Stimulated activated CD4-positive, alpha-beta T cell treated with anti-CD3 and anti-CD28 coated beads, Interleukin-15, amount 100 ng/mL, for 1 hour (primary cell): ENCODE measurements at places on chromosomes 6 and 20.
A peak's percentile ranks its signal among the peaks of the same experiment; 100 is the strongest.

- DNase-seq, result no peak
Observed at GRCh38 chr20:57693670-57694329, 16.0 kb downstream of the PMEPA1 start.

- DNase-seq, result no peak
Observed at GRCh38 chr6:26064619-26065257, 22.5 kb upstream of the HFE start.

DNA sequence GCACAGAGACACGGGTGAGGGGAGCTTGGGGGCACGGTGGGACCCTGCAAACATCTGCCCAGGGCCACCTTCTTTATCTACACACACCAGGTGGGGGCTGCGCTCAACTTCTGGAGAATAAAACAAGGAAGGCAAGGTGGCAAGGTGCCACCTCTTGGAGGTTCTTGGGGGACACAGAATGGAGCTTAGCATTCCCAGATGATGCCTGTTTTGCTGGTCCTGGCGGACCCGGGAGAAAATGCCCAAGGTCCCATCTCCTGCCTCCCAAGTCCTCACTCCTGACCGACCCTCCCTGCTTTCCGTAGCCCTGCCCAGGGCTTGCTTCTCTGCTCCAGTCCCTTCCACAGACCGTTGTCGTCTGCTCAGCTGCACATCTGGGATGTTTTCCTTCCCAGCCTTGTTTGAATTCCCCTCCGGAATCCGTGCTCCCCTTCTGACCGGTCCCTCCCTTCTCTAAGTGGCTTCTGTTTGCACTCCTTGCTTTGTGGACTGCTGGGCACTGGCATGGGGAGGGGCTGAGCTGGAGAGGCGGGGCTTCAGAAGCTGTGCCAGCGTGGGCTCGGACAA lies 13.1 kb downstream of the ITPR3 start:
- DNase-seq, result no peak

GRCh38 chr6:133774356-133774755 lies 114.6 kb upstream of the TCF21 start:
- no peak for DNase-seq

- peak; percentile 34 for DNase-seq
Observed at GRCh38 chr6:27867051-27867944, 44.9 kb downstream of the OR2B2 start.

GRCh38 chr6:168934660-168935627 lies 318.7 kb downstream of the THBS2 start:
- DNase-seq, result no peak

DNA sequence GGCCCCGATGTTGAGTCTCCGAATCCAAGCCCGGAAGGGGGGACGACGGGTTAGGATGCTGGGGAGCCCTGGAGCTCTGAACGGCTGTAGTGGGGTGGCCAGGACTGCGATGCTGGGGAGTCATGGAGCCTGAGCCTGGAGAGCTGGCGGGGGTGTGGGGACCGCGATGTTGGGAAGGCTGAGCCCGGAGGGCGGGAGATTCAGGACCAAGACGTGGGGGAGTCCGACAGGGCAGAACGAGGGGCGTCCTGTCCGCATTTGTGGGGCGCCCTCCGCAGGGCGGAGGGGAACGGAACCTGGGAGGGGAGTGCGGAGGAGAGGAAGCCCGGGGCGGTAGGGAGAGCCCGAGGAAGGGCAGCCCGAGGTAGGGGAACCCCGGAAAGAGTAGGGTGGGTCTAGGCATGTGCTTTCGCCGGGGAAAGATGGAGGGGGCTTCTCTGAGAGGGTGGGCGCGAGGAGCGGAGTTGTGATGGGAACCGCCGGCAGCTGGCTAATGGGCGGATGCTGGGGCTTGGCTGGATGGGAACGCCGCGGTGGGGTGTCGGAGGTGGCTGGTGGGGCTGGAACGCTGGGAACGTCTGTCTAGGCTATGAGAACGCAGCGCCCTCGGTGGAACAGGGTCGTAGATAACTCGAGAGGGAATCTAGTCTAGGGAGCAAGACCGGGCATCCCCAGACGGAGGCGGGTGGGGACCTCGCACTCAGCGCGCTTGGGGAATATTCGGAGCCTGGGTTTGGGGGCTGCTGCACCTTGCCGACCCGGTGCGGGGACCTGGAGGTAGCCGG lies 684 bp downstream of the PAQR8 start:
- no peak for DNase-seq

- no peak for DNase-seq
Observed at GRCh38 chr6:30979141-30979540, 4.4 kb upstream of the MUC21 start.

DNA sequence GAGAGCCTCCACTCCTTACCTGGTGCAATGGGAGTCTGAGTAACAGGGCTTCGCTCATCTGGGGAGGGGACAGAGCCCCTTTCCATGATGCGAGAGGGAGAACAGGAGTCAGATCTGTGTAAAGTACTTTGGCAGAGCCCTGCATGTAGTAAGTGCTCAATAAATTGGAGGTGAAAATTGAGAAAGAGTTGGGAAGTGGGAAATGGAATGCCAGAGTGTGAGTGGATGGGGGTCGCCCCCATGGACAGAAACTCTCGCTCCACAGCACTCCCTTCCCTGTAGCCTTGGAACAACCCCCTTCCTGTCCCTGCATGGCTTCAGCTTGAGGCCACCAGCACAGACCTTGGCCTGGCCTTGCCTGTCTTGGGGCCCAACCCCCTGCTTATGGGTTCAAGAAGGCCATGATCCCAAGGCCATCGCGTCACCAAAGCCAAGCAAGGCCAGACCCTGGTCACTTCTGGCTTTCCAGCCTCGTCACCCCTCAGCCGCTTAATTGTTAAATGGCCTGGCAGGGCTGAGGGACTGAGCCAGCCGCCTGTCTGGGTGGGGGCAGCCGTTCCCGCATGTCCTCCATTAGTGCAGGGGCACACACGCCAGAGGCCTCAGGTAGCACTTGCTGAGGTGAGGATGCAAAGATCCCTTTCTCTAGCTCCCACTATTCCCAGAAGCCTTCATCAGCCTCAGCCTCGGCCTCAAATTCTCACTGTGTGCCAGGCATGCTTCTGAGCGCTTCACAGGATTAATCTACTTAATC lies 93.7 kb upstream of the PTPN1 start:
- no peak for DNase-seq

DNA sequence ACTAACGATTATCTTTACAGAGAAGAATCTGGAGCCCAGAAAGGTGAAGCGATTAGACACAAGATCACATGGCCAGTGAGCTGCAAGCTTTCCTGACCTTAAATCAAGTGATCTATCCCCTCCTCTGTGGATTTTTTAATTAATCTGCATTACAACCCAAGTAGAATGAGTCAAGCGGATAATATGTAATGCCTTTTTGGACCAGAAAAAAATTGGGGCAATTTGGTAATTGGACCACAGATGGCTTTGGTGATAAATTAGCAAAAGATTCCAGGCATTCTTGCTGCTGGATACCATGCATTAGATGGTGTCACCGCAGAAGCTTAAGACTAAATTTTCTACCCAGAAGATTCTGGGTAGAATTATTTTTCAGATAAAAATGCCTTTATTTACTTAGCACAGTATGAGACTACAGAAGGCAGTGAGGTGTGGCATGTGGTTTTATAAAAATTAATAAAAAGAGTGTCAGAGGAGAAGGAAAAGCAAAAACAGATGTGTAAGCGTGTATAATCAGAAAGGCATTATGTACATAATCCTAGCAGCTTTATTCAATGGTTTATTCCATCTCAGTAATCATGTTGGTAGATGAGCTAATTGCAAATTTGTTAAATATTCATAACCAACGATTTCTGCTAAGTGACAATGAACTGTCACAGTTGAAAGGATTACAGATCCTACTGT lies 53.9 kb upstream of the PCSK2 start:
- DNase-seq, result no peak

GRCh38 chr20:34022839-34023234 lies 29.1 kb downstream of the RALY start:
- DNase-seq, result no peak

DNA sequence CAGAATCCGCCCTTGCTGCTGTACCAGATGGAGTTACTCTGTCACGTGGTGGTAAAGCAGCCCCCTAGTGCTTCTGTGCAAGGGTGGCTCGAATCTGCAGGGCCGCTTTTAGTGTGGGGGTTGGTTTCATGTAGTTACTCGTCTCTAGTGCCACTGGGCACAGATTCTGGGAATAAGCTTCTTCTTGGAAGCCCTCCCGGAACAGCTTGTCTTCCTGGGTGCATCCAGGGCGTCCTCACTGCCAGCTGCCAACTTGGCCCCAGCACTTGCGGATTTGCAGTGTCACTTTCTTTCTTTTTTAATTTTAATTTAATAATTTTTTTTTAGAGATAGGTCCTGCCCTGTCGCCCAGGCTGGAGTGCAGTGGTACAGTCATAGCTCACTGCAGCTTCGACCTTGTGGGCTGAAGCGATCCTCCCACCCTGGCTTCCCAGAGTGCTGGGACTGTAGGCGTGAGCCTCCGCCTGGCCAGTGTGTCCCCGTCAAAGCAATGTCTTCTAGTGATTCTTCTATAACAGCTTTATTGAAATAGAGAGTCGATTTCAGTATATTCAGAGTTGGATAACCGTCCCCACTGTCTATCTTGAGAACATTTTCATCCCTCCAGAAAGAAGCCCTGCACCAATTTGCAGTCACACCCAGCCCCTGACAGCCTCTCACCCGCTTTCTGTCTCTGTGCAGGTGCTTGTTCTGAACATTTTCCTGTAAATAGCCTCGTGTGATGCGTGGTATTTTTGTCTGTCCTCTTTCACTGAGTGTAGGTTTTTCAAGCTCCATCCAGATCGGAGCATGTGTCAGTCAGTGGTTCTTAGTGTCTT lies 25.9 kb downstream of the PYGB start:
- no peak for DNase-seq

- DNase-seq, result no peak
Observed at GRCh38 chr20:57361517-57361916, 10.5 kb downstream of the RAE1 start.

DNA sequence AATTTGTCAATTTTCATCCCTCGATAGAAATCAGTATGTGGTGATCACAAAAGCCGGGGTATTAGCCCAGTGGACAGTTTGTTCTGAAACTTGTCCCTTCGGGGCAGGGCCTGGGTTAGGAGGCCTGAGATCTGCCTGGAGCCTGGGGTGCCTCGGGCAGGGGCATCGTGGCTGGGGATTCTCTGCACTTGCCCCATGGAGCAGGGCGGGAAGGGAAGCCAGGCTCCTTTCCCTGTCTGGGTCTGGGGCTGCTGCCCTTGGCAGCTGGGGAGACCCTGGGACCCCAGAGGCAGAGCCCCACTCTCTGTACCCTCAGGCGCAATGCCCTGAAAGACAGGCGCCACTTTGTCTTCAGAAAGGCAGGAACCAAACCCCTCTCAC lies 27.4 kb downstream of the NTSR1 start:
- DNase-seq, result no peak

GRCh38 chr6:110185879-110186278 lies 5.7 kb downstream of the CDC40 start:
- DNase-seq, result no peak

GRCh38 chr20:21515300-21516179 lies 1.7 kb upstream of the NKX2-2 start:
- no peak for DNase-seq
